Activated T-cell treated with anti-CD3 and anti-CD28 coated beads, Interleukin-2, amount 50 U/mL, for 72 hours (primary cell): ENCODE measurements at places on chromosomes 2 and 18.

DNA sequence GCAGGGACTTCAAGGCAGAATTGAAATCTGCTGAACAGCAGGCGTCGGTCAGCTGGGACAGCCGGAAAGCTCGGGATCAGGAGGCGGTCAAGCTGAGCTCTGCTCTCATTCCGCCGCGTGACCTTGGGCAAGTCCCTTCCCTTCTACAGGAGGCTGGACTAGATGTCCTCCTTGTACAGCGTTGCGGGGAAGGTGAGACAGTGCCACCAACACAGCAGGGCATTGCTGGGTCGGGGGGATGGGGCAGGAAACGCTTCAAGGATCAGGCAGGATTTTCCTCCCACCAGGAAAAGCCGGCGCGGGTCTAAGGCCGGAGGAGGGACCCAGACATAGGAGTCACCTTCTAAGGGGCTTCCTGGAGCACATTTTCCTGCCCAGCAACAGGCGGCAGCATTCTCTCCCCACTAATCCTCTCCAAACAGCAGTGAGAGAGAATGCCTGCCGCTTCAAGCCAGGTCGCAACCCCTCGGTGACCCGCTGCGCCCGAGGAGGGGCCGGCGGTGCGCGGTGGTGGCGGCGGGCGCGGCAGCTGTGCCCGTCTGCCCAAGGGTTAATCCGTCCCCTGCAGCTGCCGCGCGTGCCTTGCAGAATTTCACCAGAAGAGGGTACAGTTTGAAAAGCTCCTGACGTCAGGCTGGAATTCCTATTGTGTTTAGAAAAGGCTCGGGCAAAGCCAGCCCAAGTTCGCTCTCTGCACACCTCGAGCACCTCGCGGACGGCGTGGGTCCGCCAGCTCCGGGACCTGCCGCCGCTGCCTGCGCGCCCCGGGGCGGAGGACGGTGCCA, at the start of gene KCNF1:
KCNF1 (plus strand) TSS at position 644 of the 785 bp plus-strand sequence. CDS start 493 bp downstream, outside the sequence.
- DNase-seq, result no peak

- no peak for DNase-seq
These were observed 34.8 kb downstream of the MYO3B start for GRCh38 chr2:170212625-170213280.

- no peak for DNase-seq
These were observed 416.7 kb downstream of the MTX2 start for GRCh38 chr2:176685908-176686307.

DNA sequence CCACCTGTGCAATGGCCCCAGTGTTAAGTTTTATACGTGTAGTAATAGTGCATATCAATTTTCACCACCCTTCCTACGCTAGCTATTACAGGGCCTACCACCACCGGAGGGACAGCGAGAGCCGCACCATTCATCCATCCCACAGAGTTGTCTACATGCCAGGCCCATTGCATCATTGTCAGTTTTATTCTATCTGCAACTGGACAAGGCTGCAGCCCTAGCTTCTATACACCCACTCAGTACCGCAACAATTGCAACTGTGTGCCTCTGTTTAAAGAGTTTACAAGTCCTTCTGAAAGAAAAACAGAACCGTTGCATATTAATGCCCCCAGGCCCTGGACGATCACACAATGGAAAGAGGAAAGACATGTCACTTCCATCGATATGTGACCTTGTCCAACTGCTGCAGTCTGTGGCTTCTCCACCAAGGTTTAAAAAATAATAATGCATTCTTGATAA, 58.6 kb downstream of the ZEB2 start:
- no peak for DNase-seq

DNA sequence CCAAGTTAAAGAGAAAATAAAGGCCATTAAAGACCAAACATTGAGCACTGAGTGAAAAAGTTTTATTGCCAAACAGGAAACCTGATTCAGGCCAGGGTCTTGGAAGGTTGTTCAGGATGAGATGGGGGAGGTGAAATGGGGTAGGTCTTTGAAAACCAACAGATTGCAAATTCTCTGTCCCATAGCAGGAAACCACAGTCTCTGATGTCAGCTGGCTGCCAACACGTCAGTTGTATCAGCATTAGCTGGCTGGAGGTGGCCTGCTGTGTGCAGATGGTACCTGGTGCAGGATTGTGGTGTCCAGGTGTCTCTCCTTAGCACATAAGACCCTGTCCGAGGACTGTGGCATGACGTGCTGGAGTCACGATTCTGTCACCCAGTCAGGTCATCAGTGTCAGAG, 106.3 kb downstream of the MSH2 start:
- DNase-seq, result no peak

- no peak for DNase-seq
These were observed 20.4 kb upstream of the CABLES1 start for GRCh38 chr18:23114911-23115310.

GRCh38 chr2:74552914-74553811, 579 bp downstream of the LOXL3 start:
- peak; percentile 5 for DNase-seq

- DNase-seq, result no peak
These were observed 199.6 kb downstream of the PRKCE start for GRCh38 chr2:45851111-45851510.

GRCh38 chr2:240847817-240848216, 20.8 kb upstream of the AGXT start:
- no peak for DNase-seq
